Left lobe of liver (tissue), 2 donors: ENCODE measurements at places on chromosomes 1 and 21.
A peak's percentile ranks its signal among the peaks of the same experiment; 100 is the strongest.

DNA sequence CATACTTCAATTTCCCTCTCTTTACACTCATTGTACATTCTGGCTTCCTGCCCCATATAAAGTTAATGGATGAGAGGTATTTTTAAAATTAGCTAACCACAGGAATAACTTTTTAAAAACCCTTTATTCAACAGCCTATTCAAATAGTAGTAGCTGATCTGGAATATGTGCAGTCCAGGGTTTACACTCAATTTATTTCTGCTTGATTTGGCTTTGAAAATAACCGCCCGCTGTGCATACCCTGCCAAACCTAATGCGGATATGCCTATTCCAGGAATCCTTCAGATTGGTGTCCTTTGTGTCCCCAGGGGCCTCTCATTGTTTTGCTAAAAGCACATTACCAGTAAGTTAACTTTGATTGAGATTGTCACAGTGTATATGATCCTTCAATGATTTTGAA is 1686.2 kb downstream of the PLA2G4A start:
- DNase-seq = no peak

DNA sequence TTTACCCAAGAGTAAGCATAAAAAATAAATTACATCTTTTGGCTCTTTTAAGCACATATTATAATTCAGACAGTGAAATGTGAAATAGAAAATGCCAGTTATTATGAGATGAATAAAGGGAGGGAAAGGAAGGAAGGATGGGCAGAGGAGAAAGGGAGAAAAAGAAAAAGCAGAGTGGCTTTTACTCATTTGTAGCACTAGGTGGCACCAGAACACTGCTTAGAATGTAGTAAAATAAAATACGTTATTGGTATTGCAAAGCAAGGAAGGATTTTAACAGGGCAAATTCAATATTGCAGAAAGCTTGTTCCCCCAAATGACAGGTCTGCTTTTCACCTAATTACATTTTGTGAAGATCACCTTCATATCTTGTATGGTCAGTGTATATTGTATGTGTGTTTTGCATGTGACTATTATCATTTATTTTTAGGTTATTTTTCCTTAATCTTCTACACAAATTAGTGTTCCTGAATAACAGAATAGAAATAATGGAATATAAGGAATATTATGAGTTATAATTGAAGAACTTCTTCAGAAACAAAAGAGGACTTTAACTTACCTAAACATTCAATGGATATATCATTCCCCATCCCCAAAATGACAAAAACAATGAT is 9.1 kb upstream of the PCNX2 start:
- DNase-seq = no peak

DNA sequence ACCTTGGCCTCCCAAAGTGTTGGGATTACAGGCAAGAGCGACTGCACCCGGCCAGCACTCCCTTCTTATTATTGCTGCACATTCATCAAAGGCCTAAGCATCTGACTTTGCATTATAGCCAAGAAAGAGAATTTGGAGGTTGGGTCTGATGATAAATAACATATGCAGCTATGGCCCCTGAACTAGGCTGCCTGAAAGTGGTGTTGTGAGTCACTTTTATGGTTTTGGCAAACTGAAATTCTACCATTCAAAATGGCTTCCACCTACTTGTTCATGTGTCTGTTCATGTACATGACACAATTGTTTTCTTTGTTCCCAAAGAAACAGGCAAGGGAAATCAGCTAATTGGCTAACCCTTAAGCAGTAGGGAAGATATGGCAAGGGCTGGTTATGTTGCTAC is 25.0 kb upstream of the UAP1 start:
- DNase-seq = no peak

GRCh38 chr21:45310459-45310858 is 22.8 kb upstream of the POFUT2 start:
- DNase-seq = peak; percentile 38

DNA sequence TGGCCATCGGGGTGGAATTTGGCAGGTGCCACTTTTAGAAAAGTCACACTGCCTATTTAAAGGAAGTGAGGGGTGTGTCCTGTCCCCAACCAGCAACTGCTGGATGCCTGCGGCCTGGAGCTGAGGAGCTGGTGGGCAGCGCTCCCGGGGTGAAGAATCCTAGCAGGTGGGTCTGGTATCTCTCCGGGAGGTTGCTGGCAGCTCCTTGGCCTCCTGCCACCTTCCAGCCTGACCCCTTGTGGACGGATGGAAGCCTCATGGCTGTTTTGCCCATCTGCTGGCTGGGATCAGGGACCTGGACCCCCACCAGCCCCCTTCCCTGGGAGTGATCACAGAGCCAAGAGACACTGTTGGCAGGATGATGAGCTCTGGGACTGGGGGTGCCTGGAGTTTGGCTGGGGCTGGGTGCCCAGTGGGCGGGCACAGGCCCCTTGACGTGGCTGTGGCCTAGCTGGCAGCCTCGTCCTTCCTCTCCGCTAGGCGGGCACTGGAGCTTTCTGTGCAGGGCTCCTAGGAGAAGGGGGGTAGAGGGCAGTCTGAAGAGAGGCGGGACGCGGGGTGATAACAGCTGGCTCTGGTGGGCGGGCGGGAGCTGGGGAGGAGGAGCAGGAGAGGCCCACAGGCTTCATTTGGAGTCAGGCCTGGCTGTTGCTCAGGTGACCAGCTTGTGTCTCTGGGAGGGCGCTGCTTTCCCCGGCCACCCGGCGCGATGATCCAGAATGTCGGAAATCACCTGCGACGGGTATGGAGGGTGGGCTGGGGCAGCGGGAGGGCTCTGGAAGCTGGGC is at the start of gene ACOT11:
TSS of gene ACOT11 (plus strand) at position 628 of the 788 bp plus-strand sequence. CDS start at position 710, 82 bp downstream.
- DNase-seq = no peak

DNA sequence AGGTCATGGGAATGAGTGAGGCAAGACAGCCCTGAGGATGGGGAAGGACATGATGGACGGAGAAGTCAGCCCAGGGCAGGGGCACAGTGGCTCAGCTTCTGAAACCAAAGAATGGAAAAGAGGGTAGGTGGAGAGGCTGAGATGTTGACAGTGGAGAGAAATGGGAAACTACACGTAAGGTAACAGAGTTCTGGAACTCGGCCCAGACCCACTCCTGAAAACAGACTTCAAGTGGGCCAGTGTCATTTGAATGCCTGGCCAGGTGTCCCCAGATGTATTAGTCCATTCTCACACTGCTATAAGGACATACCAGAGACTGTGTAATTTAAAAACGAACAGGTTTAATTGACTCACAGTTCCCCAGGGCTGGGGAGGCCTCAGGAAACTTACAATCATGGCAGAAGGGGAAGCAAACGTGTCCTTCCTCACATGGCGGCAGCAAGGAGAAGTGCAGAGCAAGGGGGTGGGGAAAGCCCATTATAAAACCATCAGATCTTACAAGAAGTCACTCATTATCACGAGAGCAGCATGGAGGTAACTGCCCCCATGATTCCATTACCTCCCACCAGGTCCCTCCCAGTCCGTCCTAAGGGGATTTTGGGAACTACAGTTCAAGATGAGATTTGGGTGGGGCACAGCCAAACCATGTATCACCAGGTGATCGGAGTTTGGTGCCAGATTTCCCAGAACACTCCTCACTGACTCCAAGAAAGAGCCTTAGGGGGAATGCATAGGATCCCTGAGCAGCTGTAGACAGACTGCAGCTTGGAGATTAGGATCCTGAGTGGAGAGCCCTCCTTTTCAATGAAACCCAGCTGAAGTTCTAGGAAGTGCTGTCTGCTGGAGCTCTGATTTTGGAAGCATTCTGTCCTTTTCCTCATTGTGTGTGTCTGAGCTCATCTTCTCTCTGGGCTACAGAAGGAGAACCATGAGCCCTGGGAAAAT is 40.3 kb downstream of the FHAD1 start:
- no peak for DNase-seq

- no peak for DNase-seq
Measured at GRCh38 chr1:76492752-76493430, 374.4 kb upstream of the ST6GALNAC5 start.

DNA sequence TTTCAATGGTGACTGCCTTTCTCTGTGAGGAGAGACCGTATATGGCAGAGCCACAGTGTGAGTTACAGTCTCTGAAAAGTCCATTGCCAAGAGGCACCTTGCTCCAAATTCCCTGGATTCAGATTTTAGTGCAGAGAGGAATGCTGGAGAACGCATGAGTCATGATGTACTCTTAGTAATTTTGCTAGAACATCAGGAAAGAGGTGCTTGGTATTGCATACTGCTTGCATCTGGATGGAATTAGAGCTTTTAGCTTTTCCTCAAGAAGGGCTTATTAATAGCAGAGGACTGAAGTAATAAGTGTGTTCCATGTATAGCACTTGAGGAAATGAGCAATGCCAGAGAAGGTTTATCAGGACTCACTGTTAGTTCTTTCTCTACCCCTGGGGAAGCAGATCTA is 40.5 kb upstream of the AKT3 start:
- DNase-seq = no peak

GRCh38 chr1:229028544-229028943 is 242.4 kb upstream of the RAB4A start:
- no peak for DNase-seq

- no peak for DNase-seq
Measured at GRCh38 chr1:110606657-110607535, 738 bp upstream of the KCNA2 start.

DNA sequence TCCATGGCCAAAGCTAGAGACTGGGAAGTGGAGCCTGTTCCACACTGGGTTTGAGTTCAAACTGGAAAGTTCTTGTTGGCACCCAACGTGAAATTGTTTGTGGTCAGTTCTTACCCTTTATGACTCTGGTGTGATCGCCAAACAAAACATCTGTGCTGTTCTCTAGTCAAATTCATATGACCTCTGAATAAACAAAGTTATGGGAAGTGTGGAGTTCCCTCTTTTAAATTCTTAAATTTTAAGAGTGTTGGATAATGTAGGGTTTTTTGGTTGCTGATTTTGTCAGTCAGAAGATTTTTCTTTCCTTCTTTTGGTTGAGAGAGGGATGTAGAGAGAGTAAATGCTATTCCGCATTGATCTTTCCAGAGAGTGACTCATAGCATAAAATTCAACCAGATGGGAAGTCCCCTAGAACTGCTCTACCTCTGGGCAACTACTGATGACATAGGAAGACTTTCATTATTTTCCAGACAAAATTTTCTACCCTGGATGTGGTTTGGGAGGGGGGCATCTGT is 36.4 kb downstream of the CHML start:
- no peak for DNase-seq

DNA sequence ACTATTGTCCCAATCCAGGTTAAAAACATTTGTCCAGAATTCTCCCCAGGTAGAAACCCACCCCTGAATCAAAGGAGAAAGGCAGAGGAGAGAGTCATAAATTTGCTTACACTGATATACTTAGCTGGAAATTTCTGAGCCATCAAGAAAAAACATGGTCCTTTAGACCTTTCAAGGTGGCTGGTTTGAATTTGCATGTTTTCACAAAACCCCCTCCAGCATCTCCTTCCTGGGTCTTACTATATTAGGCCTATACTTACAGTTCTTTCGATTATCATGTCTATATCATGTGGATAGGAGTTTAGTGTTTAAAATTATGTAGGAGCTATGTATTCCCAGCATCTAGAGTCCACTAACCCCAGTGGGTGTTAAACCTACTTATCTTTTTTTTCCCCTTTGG is 178.2 kb downstream of the PLPP3 start:
- DNase-seq = no peak

GRCh38 chr1:19757641-19758040 is 42.1 kb downstream of the TMCO4 start:
- DNase-seq = no peak

GRCh38 chr1:203380420-203381150 is 29.7 kb upstream of the FMOD start:
- no peak for DNase-seq

GRCh38 chr21:25807191-25807590 is 72.4 kb downstream of the GABPA start:
- no peak for DNase-seq

- peak; percentile 33 for DNase-seq
Measured at GRCh38 chr1:53343831-53344668, 16.2 kb upstream of the LRP8 start.

GRCh38 chr1:59672851-59673572 is 141.7 kb upstream of the HOOK1 start:
- no peak for DNase-seq

GRCh38 chr1:34746785-34747637 is 7.8 kb upstream of the GJB5 start:
- DNase-seq = no peak

- no peak for DNase-seq
Measured at GRCh38 chr1:75861831-75862230, 65.1 kb downstream of the MSH4 start.

DNA sequence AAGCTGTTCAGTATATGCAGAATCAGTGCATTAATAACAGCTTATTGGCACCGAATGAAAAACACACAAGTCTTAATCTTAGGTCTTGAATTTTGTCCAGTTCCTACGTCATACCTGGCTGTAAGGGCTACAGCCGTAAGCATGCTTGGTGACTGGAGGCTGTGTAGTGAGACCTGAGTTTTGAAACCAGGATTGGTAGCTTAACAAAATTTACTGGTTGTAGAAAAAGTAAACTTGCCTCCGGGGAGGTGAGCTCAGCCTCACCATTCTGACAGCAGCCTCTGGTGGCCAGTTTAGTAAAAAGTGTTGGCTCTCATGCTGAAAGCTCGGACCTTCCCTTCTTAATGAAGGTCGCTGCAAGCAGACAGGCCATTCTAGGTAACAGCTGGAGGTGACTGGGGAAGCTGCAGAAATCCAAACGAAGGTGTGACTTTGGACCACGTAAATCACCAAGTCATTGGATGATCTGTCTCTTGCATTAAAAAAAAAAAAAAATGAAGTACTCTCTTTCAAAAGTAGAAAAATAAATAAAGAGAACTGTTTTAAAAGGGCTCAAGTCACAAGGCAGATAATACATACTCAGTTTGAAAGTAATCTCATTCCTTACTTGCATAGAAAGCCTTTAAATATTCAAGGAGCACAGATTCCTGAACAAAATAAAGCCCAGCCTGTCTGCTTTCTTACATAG is 48.9 kb downstream of the HLCS start:
- peak; percentile 56 for DNase-seq

- peak; percentile 83 for DNase-seq
Measured at GRCh38 chr1:8985915-8986813, 40.1 kb downstream of the SLC2A7 start.

- DNase-seq = no peak
Measured at GRCh38 chr1:235078480-235079381, 49.9 kb downstream of the TOMM20 start.

DNA sequence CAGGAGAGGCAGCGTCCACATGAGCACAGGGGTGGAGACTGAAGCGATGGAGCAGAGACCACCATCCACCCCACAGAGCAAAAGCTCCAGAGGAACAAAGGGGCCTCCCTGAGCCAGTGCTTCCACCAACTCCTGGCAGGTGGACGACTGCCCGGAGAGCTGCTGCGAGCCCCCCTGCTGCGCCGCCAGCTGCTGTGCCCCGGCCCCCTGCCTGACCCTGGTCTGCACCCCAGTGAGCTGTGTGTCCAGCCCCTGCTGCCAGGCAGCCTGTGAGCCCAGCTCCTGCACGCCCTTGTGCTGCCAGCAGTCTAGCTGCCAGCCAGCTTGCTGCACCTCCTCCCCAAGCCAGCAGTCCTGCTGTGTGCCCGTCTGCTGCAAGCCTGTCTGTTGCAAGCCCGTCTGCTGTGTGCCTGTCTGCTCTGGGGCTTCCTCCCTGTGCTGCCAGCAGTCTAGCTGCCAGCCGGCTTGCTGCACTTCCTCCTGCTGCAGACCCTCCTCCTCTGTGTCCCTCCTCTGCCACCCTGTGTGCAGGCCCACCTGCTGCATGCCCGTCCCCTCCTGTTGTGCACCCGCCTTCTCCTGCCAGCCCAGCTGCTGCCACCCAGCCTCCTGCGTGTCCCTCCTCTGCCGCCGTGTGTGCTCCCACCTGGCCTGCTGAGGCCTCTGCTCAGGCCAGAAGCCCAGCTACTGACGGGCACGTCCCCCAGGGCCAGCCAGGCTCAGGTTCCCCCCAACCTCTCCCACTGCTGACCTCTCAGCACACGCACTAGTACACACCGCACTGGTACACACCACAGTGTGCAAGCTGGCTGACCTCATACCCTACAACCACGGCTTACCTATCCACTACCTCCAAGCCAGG is 5.4 kb downstream of the KRTAP10-12 start:
- DNase-seq = no peak
